ENCODE measurements at places on chromosomes 2 and 18.

DNA sequence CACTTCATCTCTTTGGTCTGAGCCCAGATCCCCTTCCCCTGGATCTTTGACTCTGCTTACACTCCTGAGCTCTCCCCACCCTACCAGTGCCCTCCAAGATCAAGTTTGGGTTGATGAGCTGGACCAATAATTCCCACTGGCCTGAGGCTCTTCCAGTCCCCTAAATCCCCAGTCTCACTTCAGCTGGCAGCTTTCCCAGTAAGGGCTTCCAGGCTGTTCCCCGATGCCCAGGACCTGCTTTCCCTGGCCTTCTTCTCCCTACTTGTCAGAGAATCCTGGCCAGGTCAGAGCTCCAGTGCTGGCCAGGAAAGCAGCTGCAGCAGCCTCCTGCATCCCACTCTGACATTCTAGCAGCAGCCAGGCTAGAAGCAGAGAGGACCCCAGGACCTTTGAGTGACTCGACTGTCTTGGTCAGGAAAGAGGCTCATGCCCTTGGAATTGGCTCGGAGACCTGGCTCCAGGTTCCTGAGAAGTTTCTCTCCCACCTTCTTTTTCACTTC, 3.5 kb downstream of the WNT6 start:
- DNase-seq, result no peak

DNA sequence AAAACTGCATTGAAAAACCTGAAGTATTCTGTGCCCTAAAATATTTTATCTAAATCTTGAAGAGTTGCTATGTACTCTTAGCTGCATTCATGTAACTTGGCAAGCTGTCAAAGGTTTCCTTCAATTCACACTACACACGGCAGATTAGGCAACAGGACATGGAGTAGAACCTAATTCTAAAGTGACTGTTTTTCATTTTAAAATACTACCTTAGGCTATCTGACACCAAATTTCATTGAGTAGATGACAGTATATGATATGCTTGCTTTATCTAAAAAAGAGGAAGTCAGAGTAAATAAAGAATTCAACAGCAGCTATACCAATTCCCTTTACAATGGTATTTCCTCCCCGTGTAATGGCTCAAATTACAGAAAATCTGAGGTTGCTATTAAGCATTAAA, 45.4 kb downstream of the EXOC6B start:
- peak; percentile 33 for DNase-seq

- DNase-seq, result no peak
These were observed 1371.2 kb downstream of the LRP1B start for GRCh38 chr2:140759426-140760156.

- DNase-seq, result no peak
These were observed 109.7 kb downstream of the METTL8 start for GRCh38 chr2:171323971-171324528.

GRCh38 chr2:96916156-96916630, 46.3 kb upstream of the SEMA4C start:
- DNase-seq, result no peak

DNA sequence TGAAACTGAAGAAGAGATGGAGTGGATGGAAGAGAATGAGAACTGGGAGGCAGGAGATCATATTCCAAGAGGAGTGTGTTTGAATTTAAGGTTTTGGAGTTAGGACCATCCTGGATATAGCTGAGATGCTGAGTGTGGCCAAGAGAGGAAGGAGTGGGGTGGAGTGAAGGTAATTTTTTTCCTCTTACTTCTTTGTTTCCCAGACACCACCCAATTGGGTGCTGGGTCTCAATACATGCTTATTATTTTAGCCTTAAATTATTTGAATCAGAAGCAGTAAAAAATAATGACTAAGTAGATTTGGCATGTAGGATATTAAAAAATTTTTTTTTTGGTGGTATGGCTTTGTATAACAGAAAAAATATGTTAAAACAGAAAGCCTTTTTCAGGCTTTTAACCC, 39.3 kb downstream of the PMAIP1 start:
- no peak for DNase-seq

GRCh38 chr18:392928-393573, 107.5 kb downstream of the COLEC12 start:
- DNase-seq, result no peak

- no peak for DNase-seq
These were observed 44.8 kb upstream of the KDM3A start for GRCh38 chr2:86396291-86396785.

- peak; percentile 93 for DNase-seq
These were observed 265.7 kb upstream of the HS6ST1 start for GRCh38 chr2:128584296-128584890.

DNA sequence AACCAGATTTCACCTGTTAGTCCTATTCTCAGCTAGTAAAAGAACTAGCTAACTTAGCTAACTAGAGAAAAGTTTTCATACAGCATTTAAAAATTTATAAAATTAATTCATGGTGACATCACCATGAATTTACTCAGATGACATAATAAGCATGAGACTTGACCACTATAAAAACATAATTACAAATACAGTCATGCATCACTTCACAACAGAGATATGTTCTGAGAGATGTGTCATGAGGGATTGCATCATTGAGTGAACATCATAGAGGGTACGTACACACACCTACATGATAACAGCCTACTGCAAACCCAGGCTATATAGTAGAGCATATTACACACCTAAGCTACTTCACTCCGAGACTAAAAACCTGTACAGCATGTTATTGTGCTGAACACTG, 481.3 kb upstream of the CHAC2 start:
- peak; percentile 1 for DNase-seq

DNA sequence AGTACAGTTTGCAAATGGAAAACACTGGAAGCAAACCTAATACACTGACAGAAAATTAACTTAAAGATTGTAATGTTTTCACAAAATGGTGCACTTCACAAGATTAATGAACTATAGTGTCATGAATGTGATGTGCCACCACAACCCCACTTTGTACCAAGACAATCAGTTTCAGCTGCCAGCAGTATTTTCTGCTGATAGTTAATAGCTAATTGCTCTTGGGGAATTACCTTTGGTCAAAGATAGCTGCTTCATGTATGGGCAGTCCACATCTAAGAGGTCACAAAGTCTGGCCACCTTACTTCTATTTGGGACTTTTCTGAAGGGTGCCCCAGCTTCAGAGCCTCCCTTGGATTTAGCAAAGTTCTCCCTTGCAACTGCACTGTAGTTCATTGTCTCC, 254.0 kb downstream of the CALCRL start:
- DNase-seq, result no peak

GRCh38 chr2:216713691-216714336, 18.5 kb upstream of the IGFBP5 start:
- peak; percentile 97 for DNase-seq

DNA sequence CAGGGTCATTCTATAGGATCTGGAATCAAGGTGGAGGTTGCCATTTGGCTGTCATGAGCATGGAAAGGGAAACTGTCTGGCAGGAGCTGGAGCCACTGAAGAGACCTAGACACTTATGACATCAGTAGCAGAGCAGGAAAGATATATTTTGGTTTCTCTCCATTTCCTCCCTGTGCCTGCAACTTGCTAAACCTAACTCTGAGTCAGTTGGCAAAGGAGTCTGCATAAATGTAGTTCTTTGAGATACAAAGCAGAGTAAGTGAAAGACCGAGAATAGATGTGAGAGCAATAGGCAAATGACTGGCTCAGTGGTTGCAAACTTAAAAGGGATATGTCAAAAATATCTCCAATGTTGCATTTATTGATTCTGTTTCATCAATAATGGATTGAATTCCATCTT, 757.7 kb downstream of the KCNJ3 start:
- DNase-seq, result no peak

- DNase-seq, result no peak
These were observed 12.2 kb upstream of the ZAP70 start for GRCh38 chr2:97701186-97701585.

DNA sequence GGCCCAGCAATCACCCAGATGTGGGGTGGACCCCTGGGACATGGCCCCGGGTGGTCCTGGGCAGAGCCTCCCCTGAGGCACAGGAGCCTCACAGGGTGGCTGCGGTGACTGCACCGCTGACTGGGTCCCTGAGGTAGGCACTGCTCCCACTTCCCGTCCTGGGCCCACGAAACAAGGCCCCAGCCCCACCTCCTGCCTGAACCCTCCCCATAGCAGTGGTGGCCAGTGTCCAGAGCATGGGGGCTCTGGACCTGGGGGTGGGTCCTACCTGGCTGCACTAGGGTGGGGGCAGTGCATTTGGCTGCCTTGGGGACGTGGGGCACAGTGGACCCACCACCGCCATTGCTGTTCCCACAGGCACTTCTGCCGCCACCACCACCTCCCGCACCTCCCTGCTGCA, 39.4 kb downstream of the TDRD15 start:
- no peak for DNase-seq

DNA sequence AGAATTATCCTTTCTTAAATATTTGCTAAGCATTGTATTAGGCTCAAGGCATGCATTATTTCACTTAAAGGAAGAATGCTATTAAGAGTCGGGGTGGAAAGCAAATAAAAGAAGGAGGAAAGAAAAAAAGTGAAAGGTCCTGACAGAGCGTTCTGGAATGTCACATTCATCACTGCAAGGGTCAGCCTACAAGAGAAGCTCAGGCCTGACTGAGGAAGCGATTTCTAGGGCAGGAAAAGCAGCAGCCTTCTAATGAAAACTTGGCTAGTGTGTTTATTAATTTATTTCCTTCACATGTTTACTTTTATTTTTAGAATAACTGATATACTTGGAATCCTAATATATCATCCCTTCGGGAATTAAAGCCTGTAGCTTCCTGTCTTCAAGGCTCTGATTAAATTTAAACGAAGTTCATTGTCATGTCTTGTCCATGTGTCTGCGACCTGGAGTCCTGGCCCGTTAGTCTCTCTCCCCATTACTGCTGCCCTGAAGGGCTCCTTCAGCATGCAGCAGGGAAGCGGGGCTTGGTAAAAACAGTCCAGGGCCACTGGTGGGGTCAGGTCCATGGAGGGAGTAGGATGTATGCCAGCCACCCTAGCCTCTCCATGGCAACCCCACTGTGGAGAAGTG, 119.2 kb upstream of the CCDC68 start:
- DNase-seq, result no peak

DNA sequence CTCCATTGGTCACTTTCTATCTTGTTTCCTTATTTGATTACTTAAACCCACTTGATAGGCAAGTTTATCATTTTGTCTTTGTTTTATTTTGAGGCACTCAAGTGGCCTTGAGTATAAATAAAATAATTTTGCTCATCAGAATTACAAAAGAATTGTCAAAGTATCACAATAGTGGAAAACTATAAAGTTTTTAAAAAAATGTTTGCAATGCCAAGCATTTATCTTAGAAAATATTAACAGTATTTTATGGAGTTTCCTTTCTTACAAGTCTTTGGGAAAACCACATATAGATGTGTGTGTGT, 14.7 kb downstream of the PMS1 start:
- DNase-seq, result no peak

DNA sequence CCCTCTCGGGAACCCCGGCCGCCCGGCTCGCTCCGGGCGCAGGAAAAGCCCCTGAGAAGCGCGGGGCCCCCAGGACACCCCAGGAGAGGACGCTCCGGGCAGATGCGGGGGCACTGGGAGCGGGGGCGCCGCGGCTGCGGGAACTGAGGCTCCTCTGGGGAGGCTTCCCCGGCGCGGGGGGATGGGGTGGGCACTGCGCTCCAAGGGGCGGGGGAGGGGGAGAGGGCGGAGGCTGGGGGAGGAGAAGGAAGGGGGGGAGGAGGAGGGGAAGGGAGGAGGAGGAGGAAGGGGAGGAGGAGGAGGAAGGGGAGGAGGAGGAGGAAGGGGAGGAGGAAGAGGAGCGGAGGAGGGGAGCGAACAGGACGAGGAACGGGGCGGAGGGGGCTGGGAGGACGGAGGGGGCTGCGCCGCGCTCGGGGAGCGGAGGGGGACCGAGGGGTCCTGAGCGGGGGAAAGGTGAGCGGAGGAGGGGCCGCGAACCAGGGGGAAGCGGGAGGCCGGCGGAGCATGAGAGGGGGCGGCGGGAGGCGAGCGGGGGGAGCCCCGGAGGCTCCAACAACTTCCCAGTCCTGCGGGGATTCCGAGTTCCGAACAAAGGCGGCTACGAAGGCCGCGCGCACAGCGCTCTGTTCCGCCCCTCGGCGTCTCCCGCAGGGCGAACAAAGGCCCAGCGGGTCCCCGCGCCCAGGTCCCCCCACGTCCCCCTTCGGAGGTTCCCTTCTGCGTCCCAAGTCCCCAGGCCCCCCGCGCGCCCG, 742 bp downstream of the PXDN start:
- DNase-seq, result peak; percentile 75

DNA sequence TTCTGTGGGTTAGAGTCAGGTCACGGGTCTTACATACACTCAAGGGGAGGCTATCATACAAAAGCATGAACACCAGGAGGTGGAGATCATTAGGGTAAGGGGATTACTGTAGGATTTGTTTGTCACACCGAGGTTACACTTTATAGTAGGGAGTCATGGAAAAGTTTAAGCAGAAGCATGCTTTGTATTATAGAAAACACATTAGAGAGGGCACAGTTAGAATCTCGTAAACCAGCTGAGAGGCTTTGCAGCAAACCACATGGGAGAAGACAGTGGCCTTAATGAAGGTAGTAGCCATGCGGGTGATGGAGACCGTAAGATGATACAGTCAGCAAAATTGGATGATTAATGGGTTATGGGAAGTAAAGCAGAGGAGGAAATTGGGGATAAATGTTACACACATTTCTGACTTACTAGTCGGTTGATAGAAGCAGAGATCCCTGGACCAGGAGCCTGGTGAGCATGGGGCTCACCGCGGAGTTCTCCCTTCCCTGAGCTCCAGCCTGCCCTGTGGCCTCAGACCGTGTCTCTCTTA, 75.6 kb downstream of the MAPRE2 start:
- DNase-seq, result no peak

DNA sequence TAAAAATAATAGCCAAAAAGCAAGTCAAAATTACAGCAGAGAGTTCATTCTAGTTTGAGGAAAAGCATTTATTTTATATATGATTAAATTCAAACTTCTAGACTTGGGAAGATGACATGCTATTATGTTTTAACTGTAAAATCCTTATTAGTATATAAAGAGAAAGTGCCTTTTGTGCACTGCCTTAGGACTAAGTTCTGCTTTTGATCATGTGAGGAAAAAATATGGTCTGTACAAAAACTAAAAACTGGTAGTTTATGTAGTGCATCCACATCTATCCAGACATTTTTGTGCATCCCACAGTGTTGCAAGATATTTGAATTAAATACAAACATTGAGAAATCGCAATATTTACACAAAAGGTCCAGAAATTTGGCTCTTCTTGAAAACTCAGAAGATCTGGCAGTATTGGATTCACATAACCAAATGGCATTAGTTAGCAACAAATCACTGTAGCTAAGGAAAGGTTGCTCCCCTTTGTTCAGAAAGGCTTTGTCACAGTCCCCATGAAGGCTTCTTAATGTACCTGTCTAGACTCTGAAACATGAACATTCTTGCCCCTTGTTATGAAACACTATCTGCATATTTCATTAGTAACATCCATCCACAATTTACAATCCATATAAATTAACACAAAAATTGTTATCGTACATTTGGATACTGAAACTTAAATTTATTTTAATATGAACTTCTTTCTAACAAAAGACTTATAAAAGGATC, 2.2 kb downstream of the MMADHC start:
- no peak for DNase-seq

- DNase-seq, result peak; percentile 45
These were observed 17.3 kb upstream of the GTF2A1L start for GRCh38 chr2:48600204-48600813.

Measured in fibroblast of skin of abdomen (primary cell).